IMR-90 (cell line): ENCODE measurements at places on chromosomes 16 and 17. TPM values are rescaled to one million over a fixed set of nuclear protein-coding genes. Genes with fewer than 3 reads are reported as not detected.

ABCA8 gene
- 1.8 and 2.8 TPM in 2 replicates for total RNA-seq

CD300A gene
- total RNA-seq, result not detected in 2 replicates

MYLK3 gene
- total RNA-seq, result under 0.01 TPM in 2 replicates

- no peak for DNase-seq
Observed at GRCh38 chr17:1460233-1460632, 4.2 kb upstream of the CRK start.

DNA sequence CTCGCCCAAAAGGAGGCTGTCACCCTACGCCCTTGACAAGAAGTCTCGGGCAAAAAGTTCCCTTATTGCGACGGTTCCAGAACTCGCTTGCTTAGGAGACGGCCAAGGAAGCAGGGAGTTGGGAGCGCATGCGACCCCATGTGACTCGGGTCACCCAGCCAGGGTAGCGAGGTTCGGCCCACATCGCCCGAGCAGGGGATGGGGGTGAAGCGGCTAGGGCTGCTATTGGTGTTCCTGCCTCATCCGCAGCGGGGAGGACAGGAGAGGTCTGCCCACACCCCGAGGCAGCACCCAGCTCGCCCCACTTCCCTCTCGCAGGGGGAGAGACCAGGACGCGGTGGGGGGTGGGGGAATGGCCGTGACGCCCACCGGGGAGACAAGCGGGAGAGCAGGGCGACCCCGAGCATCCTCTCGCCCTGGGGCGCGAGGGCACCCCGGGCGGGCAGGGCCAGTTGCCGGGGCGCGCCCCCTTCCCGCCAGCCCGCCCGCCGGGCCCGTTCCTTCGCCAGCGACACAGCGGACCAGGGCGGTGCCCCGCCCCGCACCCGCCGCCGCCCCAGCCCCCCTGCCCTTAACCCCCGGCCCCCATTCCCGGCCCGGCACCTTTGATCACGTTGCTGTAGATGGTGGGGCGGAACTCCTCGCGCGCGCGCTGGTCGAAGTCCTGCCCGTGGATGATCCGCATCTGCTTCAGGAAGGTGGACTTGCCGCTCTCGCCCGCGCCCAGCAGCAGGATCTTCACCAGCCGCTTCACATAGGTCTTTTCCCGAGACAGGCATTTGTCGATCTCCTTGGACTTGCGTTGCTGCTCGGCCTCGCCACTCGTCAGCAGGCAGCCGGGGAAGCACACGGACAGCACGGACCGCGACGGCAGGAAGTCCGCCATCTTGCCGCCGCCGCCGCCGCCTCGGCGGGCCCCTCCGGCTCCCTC, 567 bp downstream of the GNA13 start:
- peak; percentile 22 for DNase-seq

DNA sequence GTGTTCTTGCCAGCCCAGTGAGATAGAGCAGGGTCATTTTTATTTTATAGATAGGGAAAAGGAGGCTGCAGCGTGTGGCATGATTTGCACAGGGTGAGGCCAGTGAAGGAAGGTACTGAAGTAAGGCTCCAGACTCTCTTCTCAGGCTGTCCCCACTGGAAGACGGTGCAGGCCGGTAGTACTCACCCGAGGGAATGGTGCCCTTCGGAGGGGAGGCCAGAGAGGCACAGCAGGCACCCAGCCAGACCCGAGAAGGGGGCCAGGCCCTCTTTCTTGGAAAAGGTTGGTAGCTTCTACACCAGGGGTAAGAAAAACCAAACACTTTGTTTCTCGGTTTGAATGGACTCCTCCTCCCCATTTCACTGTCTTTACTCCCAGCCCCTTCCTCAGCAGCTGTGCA, 288 bp downstream of the ANKRD40CL start:
- DNase-seq, result no peak

DNA sequence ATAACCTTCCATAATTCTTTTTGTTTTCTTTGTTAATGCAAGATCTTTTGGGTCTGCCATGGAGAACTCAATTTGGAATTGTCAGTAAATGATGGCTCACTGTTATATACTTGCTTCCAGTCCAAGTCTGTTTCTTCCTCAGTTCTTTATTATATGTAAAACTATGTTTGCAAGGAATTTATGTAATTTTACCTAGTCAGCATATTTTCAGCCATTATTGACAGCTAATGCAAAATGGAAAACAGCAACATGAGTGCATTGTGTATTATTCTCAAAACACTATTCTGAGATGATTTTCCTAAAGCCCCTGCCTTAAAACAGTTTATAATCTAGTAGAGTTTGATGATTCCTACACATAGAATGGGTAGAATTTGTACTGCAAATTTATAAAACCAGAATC, 167.5 kb downstream of the TANC2 start:
- DNase-seq, result no peak
